ENCODE measurements at places on chromosomes 16 and 17.

- no peak for DNase-seq
Measured at GRCh38 chr17:77827511-77827910, 131.0 kb upstream of the TNRC6C start.

GRCh38 chr17:43841282-43841681, 5.7 kb upstream of the CD300LG start:
- no peak for DNase-seq

DNA sequence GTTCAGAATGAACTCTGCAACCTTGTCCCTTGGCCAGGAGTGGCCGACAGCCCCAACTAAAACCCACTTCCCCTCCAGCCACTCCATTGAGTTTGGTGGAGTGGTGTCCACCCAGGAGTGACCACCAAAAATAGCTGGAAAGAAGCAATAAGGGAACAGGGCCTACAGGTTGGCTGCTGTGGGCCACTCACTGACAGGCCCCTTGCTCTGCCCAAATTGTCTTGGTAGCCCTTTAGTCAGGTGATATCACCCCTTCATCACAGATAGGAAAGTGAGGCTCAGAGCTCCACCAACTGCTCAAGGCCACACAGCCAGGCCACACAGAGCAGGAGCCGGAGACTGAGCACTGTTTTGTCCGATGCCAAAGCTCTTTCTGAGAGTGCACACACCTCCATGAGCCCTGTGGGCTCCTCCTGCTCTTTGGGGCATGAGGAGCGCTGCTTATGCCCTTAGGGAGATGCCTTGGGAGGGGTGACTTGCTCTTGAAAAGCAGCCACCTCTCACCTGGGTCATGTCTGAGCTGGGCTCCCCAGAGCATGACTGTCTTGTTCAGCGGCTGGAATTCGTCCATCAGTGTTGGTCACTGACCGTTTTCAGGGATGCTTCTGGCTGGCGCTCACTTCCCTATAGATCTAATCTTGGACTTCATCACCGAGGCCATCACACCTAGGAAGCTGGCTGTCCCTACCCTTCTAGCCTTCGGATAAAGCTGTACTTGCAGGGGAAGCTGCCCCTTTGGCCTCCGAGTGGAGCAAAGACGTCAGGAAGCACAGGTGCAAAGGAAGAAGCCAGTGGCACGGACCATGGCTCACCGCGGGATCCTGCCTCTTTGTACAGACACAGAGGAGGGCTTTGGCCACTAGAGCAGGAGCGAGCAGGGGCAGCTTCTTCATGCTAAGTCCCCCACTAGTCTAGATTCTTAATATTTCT, 186.0 kb upstream of the ZNF469 start:
- no peak for DNase-seq

GRCh38 chr16:87664792-87665191, 62.5 kb downstream of the JPH3 start:
- no peak for DNase-seq

GRCh38 chr17:72099919-72100318, 20.9 kb upstream of the SOX9 start:
- no peak for DNase-seq

GRCh38 chr16:90008708-90009145, 10.5 kb downstream of the DBNDD1 start:
- DNase-seq = peak; percentile 25

DNA sequence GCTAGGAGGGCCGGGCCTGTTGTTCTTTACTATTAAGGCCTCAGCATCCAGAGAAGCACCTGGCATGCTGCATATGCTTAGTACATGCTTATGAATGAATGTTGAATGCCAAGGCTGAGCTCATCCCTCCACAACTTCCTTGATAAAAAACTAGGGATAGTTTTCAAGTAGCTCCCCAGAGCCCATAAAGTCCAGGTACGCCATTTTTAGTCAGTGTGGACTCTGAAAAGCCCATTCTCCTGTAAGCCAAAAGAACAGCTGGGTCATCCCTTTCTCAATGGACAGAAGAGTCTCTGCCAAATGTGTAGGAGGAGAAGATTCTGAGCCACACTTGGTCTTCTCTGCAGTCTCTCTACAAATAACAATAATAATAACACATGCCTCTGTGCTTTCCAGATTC, 8.9 kb upstream of the ITGB3 start:
- no peak for DNase-seq

DNA sequence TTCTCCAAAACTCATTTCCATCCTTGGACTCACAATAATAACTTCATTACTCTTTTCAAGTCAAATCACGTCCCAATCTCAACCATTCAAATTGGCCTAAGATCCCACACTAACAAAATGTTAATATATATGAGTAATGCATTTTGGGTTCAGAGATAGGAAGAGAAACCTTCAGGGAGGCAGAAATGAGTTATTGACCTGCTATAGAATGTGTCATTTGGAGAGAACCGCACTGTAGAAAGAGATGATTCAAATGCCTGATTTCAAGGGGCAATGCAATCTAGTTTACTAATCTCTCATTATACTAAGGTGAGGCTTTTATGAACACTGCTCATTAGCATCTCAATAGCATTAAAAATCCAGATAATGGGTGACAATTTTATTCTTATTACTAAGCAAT, 1595.0 kb upstream of the GOT2 start:
- no peak for DNase-seq

GRCh38 chr16:77700846-77701245, 21.5 kb upstream of the NUDT7 start:
- no peak for DNase-seq

DNA sequence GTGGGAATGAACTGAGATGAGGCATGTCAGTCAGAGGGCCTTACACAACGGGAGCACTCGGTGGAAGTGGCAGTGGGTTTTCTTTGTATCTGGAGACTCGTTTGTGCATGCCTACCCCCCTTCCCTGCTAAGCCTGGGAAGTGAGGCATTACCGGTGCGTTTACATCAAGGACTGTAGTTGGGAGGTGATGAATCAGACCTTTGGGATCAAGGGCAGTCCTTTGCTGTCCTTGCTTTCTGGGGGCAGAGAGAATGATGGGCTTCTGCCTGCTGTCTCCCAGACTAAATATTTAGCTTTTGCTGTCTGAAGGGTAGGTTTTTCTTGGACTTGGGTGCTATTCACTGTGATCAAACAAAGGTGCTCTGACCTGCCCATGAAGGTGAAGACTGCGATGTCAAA, 83.0 kb downstream of the WWP2 start:
- no peak for DNase-seq

DNA sequence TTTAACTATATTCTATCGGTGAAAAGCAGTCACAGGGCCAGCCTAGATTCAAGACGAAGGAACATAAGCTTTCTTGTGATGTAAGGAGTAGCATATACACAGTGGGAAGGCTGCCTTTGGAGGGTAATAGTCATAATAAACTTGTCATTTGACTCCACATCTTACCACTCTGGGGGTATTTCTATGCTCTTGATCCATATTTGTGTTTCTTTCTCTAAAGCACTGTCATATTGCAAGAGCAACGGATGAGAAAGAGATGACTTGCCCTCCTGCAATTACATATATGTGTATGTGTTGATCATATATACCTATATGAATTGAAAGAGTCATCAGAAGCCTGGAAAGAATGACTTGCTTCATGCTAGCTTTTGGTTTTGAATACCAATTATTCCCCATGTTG, 225.4 kb upstream of the HS3ST3A1 start:
- no peak for DNase-seq

DNA sequence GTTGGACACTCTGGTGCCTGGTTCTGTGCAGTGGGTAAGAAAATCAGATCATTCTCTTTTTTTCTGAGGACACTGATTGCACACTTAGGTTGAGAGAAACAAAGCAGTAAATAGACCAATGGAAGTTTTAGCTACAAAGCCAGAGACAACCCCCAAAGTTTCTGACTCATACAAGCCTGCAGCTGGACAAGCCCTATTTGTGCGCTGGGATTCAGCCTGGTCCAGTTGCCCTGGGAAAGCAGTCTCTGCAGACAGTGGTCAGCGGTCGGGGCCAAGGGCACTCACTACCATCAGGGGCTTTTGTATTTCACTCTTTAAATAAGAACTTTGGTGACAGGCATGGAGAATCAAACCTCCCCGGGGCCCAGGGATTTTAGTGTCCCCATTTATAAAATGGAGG, 6.0 kb upstream of the RHBDL3 start:
- no peak for DNase-seq

- DNase-seq = peak; percentile 28
Measured at GRCh38 chr17:29292071-29292991, 1.6 kb downstream of the NUFIP2 start.

DNA sequence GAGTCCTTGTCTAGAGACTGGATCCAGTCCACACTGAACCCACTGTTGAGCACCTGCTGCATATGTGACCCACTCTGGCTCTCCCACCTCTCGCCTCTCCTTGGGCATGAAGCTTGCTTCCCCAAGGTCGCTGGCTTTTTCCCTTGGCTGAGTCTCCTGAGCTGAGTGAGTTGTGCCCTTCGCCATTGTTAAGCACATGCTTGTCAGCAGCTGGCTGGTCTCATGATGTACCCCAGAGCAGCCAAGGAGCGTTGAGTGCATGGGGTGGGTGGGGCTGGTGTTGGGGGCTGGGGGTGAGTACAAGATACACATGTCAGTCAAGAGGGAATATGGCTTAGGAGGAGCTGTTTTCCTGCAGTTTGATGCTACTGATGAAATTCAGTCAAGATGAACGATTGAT, 165.6 kb downstream of the SNX29 start:
- no peak for DNase-seq

- no peak for DNase-seq
Measured at GRCh38 chr16:48165961-48166578, 10.3 kb upstream of the ABCC12 start.

DNA sequence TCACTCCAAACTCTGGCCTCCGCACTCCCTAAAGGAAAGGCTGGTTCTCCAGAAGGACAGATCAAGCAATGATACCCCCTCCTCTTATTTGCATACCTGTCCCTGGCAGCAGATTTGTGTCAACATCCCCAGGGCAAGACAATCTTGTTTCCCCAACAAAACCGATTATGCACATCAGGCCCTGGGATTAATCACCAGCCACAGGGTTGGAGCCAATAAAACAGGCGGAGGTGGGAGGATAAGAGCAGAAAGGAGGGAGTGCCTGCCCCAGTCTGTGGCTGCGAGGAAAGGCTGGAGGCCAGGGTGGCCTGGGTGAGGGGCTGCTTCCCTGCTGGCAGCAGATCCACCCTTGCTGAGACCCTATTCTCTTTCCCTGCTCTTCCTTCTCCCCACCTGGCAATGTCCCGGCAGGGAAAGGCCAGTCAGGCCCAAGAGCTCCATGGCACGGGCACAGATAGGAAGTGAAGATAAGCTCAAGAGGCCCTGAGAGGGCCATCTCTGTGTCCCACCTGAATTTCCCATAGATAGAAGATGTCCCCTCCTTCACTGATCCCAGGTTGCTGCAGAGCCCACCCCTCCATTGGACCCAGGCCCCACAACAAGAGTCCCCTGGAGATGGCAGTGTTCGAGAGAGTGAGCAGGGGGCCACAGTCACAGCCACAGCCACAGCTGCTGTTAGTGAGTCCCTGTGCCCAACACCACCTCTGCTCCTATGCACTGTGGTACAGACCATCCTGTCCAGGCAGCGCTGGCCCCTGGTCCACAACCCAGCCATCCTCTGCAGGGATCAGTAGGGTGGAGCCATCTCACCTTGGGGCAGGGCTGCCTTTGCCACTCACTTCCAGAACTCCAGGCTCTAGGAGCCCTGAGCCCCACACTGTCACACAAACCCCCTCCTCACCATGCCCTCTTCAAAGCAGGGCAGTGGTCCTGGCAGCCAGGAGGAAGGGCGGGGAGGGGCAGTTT, 137.5 kb downstream of the SDK2 start:
- no peak for DNase-seq

DNA sequence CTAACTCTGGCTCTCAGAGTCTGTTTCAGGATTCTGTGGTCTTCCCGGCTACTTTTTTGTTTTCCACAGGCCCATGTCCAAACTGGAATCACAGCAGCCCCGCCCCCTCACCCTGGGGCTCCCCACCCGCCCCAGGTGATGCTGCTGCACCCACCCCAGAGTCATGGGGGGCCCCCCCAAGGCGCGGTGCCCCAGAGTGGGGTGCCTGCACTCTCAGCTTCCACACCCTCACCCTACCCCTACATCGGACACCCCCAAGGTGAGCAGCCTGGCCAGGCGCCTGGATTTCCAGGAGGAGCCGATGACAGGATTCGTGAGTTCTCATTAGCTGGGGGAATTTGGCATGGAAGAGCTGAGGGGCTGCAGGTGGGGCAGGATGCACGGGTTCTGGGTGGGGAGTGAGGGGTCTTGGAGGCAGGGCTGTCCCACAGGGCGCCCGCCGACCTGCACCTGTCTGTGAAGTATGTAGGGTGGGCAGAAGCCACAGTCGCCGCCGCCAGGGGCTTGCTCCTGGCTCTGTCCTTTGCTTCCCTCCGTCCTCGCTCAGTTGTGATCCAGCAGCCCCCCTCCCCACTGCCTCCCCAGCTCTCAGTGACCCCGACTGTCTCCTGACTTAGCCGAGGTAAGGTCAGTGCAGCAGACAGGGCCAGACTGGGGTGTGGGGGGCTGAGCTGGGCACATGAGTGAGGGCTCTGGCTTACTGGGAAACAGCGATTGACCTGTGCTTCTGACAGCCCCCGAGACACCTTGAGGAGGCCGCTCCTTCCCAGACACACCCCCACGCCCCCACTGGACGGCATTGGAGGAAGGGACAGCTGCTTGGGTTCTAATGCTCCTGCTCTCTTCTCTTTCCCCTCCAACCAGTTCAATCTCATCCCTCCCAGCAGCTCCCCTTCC, 10.0 kb downstream of the TUFM start:
- DNase-seq = no peak

GRCh38 chr17:40605306-40605705, 40.0 kb upstream of the CCR7 start:
- DNase-seq = no peak

DNA sequence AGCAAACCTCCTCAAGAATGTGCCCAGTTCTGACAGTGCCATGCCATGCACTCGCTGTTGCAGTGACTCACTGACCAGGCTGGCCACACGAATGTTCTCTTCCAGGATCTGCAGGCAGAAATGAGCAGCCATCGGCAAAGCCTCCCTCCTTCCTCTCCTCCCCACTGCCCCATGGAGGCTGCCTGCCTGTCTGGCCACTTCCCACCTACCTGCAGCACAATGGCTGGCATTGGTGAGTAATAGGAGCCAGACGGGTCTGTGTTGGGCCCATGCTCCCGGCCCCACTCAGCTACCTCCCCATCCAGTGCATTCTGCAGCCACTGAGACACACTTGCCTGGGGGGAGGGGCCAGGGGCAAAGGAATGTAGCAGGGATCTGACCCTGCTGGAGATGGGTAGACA, 2.8 kb upstream of the MATCAP1 start:
- no peak for DNase-seq

- DNase-seq = no peak
Measured at GRCh38 chr16:68800257-68800875, 43.0 kb upstream of the TANGO6 start.

GRCh38 chr17:44865931-44866330, 18.2 kb downstream of the HIGD1B start:
- no peak for DNase-seq

GRCh38 chr17:77375917-77376651, 235.3 kb downstream of the SEC14L1 start:
- DNase-seq = peak; percentile 51

GRCh38 chr17:43552229-43552837, 6.2 kb upstream of the ETV4 start:
- no peak for DNase-seq

DNA sequence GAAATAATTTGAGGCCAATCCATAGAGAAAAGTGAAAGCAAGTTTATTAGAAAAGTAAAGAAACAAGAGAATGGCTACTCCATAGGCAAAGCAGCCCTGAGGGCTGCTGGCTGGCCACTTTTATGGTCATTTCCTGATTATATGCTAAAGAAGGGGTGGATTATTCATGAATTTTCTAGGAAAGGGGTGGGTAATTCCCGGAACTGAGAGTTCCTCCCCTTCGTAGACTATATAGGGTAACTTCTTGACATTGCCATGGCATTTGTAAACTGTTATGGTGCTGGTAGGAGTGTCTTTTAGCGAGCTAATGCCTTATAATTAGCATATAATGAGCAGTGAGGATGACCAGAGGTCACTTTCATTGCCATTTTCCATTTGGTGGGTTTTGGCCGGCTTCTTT, 4.4 kb downstream of the DHRS7B start:
- DNase-seq = no peak

Measured in stimulated activated CD4-positive, alpha-beta T cell treated with anti-CD3 and anti-CD28 coated beads, Interleukin-15, amount 100 ng/mL, for 1 hour (primary cell).